ENCODE measurements at places on chromosomes 12 and 14.

DNA sequence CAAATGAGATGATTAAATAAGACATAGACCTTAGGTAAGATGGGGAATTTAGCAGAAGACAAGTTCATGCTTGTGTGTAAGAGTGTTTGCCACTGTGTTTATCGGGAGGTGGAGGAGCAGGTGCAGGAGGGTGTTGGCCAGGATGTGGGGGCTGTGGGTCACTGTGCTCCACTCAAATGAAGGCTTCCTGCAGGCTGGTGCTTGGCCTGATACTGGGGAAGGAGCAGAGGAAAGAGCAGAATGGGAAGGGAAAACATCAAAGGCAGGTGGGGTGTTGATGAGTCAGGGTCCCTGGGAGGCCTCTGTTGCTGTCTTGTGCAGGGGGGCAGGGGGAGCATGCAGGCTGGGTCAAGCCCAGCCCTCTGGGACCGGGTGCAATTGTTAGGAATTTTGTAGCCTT lies 126.5 kb downstream of the TSPAN9 start:
- no peak for DNase-seq

DNA sequence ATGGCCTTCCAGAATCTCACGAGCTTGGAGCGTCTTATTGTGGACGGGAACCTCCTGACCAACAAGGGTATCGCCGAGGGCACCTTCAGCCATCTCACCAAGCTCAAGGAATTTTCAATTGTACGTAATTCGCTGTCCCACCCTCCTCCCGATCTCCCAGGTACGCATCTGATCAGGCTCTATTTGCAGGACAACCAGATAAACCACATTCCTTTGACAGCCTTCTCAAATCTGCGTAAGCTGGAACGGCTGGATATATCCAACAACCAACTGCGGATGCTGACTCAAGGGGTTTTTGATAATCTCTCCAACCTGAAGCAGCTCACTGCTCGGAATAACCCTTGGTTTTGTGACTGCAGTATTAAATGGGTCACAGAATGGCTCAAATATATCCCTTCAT lies 92.2 kb downstream of the FLRT2 start:
- DNase-seq, result no peak

DNA sequence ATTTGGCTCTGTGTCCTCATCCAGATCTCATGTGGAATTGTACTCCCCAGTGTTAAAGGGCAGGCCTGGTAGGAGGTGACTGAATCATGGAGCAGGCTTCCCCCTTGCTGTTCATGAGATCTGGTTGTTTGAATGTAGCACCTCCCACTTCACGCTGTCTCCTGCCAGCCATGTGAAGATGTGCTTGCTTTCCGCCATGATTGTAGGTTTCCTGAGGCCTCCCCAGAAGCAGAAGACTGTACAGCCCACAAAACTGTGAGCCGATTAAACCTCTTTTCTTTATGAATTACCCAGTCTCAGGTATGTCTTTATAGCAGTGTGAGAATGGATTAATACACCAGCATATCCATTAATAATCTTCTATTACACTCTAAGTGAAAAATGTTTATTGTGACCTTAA lies 70.2 kb downstream of the BAZ1A start:
- DNase-seq, result no peak

DNA sequence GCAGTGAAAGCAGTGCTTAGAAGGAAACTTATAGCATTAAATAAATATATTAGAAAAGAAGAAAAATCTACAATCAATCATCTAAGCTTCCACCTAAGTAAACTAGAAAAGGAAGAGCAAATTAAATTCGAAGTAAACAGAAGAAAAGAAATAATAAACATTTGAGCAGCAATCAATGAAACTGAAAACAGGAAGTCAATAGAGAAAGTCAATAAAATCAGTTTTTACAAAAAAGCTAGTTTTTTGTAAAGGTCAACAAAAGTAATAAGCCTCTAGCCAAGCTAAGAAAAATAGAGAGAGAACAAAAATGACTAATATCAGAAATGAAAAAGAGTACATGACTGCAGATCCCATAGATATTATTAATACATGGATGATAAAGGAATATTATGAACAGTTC lies 34.2 kb upstream of the KTN1 start:
- DNase-seq, result no peak

DNA sequence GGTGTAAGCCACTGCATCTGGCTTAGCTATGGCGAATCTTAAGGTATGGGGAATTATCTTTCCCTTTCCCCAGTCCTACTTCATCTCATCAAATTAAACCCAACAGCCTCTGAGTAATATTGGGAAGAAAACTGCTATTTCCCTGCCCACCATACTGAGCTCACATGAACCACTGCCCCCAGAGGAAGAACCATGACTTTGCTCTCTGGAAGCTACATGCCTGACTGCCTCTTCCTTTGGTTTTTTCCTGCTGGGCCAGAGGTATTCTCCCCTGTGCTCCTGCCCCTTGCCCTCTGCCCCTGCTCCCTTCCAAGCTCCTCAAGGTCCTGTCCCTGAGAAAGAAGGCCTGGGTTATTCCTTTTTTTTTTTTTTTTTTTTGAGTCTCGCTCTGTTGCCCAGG lies 15.2 kb downstream of the RILPL2 start:
- no peak for DNase-seq

GRCh38 chr12:93453633-93454032 lies 11.9 kb upstream of the UBE2N start:
- DNase-seq, result no peak

GRCh38 chr12:131857908-131858850 lies 30.0 kb downstream of the MMP17 start:
- DNase-seq, result no peak

GRCh38 chr12:12755923-12756322 lies 29.5 kb upstream of the APOLD1 start:
- no peak for DNase-seq

GRCh38 chr14:24036169-24036962 lies 15.4 kb upstream of the CARMIL3 start:
- peak; percentile 91 for DNase-seq

- DNase-seq, result peak; percentile 59
These were observed 1.6 kb upstream of the TAPBPL start for GRCh38 chr12:6450091-6450868.

DNA sequence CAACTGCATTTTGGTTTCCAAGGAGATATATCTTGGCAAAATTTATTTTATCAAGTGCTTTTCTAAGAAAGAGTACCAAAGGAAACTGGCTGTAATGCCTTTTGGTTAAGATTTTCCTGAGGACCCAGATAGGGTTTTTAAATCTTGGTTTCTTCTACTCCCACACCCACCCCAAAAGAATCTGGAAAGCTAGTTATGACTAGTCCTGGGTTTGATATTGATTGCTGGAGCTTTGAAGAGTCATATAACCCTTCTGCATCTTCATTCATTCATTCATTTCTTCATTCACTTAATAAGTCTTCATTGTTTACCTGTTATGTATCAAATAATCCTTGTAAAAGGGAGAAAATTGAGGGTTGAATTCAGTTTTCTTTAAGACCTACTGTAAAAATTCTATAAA lies 425.2 kb downstream of the PCNX1 start:
- DNase-seq, result no peak

GRCh38 chr14:30016002-30016401 lies 88.4 kb upstream of the PRKD1 start:
- DNase-seq, result no peak

DNA sequence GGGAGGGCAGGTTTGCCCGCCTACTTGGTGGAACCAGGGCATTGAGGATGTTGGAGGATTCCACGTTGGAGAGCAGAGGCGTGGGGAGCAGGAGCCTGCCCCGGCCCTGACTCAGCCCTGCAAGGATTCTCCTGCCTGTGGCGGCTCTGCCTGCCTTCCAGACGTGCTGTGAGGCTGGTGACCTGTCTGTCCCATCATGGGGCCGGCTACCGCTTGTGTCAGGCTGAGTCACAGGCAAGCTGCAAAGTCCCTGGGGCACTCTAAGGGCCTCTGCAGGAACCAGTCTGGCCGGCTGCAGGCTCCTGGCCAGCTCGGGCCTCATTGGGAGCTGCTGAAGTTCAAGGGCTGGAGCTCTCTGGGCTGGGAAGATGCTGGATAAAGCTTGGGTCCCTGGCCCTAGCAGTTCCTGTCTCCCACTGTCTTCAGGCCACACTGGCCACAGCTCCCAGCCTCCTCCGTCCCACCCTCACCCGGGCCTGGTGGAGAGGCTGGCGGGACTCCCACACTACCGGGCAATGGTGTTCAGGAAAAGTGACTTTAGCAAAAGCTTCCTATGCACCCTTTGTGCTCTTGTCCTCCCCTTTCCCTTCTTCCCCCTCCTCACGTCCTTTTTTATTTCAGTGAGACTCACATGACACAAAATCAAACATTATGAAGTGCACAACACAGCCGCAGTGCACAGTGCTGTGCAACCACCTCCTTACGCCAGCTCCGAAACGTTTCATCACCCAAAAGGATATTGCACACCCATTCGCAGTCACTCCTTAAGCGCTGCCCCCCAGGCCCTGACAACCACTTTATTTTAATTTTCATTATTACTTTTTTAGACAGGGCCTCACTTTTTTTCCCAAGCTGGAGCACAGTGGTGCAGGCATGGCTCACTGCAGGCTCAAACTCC lies 22.0 kb upstream of the ULK1 start:
- no peak for DNase-seq

DNA sequence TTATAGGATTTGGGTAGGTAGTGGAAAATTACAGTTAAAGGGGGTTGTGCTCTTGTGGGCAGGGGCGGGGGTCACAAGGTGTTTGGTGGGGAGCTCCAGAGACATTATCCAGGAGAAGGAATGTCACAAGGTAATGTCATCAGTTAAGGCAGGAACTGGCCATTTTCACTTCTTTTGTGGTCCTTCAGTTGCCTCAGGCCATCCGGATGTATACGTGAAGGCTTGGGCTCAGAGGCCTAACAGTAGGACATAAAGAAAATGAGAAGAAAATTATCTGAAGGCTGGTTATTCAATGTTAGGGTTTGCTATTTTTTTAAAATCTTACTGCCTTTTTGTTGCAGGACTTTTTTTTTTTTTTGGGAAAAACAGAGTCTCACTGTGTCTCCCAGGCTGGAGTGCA lies 2.5 kb upstream of the PSEN1 start:
- no peak for DNase-seq

All from posterior vena cava (tissue), 2 donors.